ENCODE measurements at places on chromosomes 6 and 20.

DNA sequence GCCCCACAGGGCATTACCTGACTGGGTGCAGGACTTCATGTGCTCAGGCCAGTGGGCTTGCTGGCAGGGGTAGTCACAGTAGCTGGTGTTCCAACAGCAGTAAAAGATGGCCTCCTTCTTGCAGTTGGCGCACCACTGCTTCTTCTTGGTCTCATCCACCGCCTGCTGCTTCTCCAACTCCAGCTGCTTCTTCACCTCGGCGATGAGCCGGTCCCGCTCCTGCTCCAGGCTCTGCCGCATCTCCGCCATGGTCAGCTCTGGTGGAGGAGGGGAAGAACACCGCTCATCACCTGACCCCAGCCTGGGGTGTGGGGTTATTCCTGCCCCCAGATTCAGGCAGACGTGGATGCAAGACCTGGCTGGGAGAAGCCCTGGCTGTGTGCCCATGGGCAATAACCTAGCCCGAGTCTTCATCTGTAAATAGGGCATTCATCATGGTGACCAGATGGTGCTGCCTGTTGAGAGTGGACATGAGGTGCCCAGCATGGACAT is 132.2 kb downstream of the ZMYND8 start:
- no peak for DNase-seq

DNA sequence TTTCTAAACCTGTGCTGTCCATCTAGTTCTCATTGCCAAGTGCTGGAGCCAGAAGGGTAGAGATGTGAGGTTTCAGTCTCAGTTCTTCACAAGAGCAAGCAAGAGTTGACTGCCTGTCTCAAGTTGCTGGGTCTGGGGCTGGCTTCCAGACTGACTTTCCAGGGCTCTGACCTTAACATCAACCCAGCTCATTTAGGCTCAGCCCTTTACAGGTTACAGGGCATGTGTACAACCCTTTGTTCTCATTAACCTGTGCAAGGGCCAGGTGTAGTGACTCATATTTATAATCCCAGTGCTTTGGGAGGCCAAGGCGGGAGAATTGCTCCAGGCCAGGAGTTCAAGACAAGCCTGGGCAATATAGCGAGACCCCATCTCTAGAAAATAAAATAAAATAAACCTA is 30.6 kb downstream of the FITM2 start:
- no peak for DNase-seq

- no peak for DNase-seq
Measured at GRCh38 chr20:38835792-38836191, 30.3 kb downstream of the PPP1R16B start.

GRCh38 chr6:7106752-7107577 is 796 bp upstream of the RREB1 start:
- DNase-seq, result no peak

DNA sequence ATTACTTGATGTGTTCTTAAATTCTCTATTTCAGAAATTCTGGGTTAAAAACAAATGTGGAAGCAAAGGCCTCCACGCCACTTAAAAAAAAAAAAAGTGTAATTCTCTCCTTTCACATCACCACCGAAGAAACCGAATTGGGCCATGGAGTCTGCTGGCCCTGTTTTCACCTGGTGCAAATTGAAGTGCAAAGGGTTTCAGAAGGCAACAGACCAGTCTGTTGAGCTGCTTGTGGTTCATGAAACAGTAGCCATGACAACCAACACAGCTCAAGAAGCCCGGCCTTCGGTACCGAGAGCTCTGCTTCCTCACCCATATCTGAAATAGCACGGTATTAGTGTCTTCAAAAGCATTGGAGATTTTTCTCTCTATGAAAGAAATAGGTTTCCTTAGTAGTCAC is 63.1 kb downstream of the GMPR start:
- DNase-seq, result peak; percentile 58

DNA sequence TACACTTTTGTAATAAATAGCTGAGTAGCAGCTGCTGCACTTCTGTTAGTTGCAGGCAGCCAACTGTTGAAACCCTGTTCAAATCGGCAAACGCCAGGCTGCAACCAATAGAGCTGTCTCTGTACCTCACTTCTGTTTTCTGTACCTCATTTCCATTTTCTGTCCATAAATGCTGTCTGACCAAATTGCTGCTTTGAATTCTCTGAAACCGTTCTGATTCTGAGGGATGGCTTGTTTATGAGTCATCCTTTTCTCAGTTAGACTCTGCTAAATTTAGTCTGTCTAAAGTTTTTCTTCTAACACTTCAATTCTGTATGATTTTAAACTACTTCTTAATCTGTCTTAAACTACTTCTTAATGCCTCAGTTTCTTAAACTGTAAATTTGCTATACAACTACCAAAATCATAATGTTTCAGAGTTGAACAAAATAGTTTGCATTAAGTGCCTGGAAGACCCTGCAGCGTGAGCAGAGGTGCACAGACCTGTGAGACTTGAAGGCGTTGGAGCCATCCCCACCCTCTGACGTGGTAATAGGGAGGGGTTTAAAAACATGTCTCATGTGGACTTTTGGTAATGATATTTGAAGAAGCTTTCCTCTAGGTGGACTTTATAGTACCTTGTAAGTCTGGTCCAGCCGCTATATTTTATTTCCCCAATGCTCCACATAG is 9.6 kb downstream of the BTNL2 start:
- no peak for DNase-seq

- peak; percentile 20 for DNase-seq
Measured at GRCh38 chr20:57654363-57654997, 34.3 kb upstream of the ZBP1 start.

- no peak for DNase-seq
Measured at GRCh38 chr6:37155394-37156312, 14.3 kb upstream of the PIM1 start.

DNA sequence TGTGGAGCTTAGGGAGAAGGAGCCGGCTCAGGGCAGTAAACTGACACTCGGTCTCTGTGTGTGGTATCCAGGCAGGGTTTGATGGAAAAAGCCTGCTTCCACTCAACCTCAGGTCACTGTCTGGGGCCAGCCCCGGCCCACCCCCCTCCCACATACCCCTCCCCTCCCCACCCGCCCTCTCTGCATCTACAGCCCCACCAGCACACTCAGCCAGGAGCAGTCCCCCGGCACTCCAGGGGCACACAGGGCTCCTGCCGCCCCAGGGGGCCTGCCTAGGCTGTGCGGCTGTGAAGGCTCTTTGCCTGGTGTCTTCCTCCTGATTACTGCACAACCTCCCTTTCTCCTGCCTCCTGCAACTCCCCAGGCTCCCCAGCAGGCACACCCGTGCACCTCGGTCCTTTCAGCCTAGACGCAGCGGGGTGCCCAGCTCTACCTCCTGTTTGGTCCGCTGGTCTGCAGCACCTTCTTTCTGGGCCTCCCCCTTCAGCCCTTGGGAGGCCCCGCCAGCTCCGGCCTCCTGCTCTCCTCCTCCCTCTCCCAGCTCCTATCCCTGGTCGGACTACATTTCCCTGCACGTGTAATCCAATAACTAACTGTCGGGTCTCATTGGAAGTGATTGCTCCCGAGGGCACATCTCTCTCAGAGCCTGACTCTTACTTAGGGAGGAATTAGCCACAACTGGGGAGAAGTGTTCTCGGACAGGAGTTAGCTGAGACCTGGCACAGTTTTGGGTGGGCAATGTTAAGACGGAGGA is 1.3 kb upstream of the FOXF2 start:
- DNase-seq, result no peak

DNA sequence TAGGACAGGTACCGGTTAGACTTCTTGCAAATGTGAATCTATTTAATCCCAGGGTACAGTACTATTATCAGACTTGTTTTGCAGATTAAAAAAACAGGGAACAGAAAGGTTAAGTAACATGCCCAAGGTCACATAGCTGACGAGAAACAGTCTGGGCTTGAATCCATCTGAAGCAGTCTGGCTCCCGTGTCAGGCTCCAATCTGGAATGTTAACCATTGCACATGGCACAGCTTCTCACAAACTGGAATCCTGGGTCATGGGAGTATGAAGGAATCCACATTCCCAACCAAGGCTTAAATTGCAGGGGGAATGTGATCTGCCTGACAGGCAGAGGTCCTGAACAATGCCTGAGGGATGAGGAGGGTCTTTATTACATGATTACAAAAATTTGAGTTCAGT is 187.5 kb upstream of the SPTLC3 start:
- DNase-seq, result no peak

- no peak for DNase-seq
Measured at GRCh38 chr20:37673444-37673843, 20.4 kb upstream of the CTNNBL1 start.
